ENCODE measurements at places on chromosomes 5 and 9. TPM values are rescaled to one million over a fixed set of nuclear protein-coding genes. Genes with fewer than 3 reads are reported as not detected.

Gene NDUFA8
- total RNA-seq: 52.3 TPM

DNA sequence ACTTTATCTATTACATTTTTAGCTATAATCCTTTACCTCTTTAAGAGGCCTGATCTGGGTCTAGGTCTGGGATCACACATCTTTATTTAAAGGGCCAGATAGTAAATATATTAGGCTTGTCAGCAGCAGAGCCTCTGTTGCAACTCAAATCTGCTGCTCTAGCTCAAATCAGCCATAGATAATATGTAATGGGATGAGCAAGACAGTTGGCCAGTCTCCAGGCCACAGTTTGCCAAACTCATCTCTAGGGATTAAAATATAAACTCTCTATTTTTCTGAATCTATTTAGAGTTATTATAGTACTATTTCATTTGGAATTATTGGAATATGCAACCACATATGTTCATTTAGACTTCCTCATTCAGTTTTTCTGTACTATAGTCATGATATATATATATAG, 115.9 kb upstream of the MINAR2 start:
- no peaks in the 10 kb centered on the region for H3K27me3 ChIP-seq
- no peaks in the 10 kb centered on the region for H3K36me3 ChIP-seq
- DNase-seq: no peak
- H3K4me1 ChIP-seq: no peaks in the 10 kb centered on the region

GRCh38 chr5:76413746-76414145, 10.7 kb downstream of the IQGAP2 start:
- no peak overlapping the region for H3K4me3 ChIP-seq
- no peaks in the 10 kb centered on the region for H3K4me1 ChIP-seq
- no peaks in the 10 kb centered on the region for H3K36me3 ChIP-seq
- DNase-seq: no peak
- no peaks in the 10 kb centered on the region for H3K27me3 ChIP-seq

GRCh38 chr5:39815711-39816110, 390.9 kb upstream of the DAB2 start:
- H3K4me3 ChIP-seq: no peak overlapping the region
- H3K36me3 ChIP-seq: no peaks in the 10 kb centered on the region
- no peaks in the 10 kb centered on the region for H3K4me1 ChIP-seq

- peak; percentile 53 for DNase-seq
- H3K4me1 ChIP-seq: peaks cover 24% of the 10 kb centered on the region
- no peak overlapping the region for H3K4me3 ChIP-seq
- H3K27me3 ChIP-seq: no peaks in the 10 kb centered on the region
- no peaks in the 10 kb centered on the region for H3K36me3 ChIP-seq
- H3K27ac ChIP-seq: peak overlapping the region; percentile 34
These were observed 50.3 kb downstream of the GNAQ start for GRCh38 chr9:77981332-77981731.

- DNase-seq: peak; percentile 63
- H3K36me3 ChIP-seq: no peaks in the 10 kb centered on the region
These were observed 82.6 kb downstream of the ADRB2 start for GRCh38 chr5:148909040-148909439.

Gene TTC39B
- total RNA-seq: 7.0 TPM

Gene RMRP
- 14,410 TPM for total RNA-seq

DNA sequence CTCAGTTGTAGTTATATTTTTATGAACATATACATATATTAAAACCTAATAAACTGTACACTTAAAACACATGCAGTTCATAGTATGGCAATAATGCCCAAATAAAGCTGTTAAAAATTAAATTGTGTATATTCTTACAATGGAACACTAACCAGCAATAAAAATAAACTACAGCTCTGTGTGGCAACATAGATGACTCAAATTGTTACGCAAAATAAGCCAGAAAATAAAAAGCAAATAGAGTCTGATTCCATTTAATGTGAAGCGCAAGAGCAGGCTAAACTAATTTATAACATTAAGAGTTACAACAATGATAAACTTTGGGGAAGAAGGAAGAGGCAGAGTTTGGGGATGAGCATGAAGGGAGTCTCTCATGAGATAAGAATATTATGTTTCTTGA, 597.3 kb downstream of the TLE1 start:
- DNase-seq: no peak
- H3K27me3 ChIP-seq: no peaks in the 10 kb centered on the region
- no peaks in the 10 kb centered on the region for H3K4me1 ChIP-seq
- no peak overlapping the region for H3K4me3 ChIP-seq

- no peaks in the 10 kb centered on the region for H3K27me3 ChIP-seq
- H3K4me3 ChIP-seq: no peak overlapping the region
- H3K36me3 ChIP-seq: peaks cover 8% of the 10 kb centered on the region
- no peak for DNase-seq
These were observed 83.9 kb upstream of the WWC1 start for GRCh38 chr5:168207450-168208029.

DNA sequence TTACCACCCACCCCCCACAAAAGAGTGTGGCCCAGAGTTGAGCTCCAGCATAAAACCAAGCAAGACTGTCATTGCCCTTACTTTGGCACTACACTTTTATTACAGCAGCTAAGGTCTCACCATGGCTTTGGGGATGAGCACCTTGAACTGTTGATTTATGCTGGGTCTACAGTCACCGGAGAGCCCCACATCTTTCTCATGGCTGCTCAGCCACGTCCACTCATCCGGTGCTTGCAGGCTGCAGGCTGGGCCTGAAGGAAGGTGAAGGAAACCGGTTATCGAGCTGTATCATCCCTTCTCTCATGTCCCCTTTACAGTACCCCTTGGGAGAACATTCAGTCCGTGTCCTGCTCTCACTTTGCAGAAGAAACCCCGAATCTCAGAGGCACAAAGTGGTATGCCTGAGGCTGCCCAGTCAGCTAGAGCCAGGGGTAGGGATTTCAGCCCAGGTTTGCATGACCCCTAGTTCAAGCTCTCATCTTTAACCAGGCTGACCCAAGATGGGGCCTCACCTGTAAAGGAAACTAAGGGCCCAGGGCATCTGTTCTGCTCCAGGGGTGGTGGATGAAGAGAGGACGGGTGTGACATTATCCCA, 11.6 kb downstream of the TMOD1 start:
- no peak overlapping the region for H3K27ac ChIP-seq
- no peak overlapping the region for H3K4me3 ChIP-seq
- no peak for DNase-seq
- H3K4me1 ChIP-seq: peaks cover 4% of the 10 kb centered on the region
- peaks cover 4% of the 10 kb centered on the region for H3K27me3 ChIP-seq
- no peaks in the 10 kb centered on the region for H3K36me3 ChIP-seq

Gene PPP1R26
- 10.6 TPM for total RNA-seq

GRCh38 chr5:52710310-52710971, 77.3 kb upstream of the ITGA1 start:
- DNase-seq: no peak
- no peak overlapping the region for H3K4me3 ChIP-seq
- peaks cover 14% of the 10 kb centered on the region for H3K4me1 ChIP-seq
- no peak overlapping the region for H3K27ac ChIP-seq
- H3K36me3 ChIP-seq: no peaks in the 10 kb centered on the region

GRCh38 chr5:107531308-107531707, 139.4 kb downstream of the EFNA5 start:
- H3K27ac ChIP-seq: no peak overlapping the region
- no peaks in the 10 kb centered on the region for H3K4me1 ChIP-seq
- DNase-seq: no peak

DNA sequence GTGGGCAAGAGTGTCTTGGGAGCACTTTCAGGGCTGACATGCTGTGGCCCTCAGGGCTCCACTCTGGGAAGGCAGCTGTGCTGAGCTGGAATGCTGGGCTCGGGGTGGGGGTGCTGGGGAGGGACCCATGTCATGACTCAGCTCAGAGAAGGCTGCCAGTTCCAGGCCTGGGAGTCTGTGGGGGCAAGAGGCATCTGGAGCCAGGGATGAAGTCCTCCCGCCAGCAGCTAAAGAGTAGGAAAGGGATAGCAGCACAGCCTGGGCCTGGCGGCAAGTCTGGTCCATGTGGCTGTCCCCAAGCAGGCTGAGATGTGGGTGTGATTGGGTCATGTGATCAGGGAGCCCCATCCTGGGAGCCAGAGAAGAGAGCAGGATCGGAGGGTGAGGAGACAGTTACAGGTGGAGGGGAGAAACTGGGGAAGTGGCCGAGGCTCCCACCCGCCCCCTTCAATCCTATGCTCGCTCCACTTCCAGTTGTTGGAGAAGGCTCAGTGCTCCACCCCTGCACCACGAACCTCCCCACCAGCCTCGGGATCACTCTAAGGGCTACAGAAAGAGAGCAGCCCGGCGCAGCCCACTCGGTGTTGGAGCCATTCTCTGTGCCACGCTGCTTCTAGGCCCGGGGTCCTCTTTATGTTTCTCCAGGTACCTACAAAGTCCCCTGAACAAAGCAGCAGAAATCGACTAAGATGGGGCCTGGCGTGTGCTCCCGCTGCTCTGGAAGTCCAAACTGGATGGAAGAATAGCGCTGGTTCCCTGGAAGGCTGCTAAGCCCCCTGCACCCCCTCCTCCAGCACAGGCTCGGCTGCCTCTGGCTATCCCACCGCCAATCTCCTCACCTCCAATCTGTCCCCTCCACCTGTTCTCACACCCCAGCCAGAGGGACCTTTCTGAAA, 12.0 kb downstream of the PDGFRB start:
- peak overlapping the region; percentile 99 for H3K27ac ChIP-seq
- no peak overlapping the region for H3K4me3 ChIP-seq
- peak; percentile 94 for DNase-seq
- no peaks in the 10 kb centered on the region for H3K27me3 ChIP-seq

- peak; percentile 97 for DNase-seq
- H3K27me3 ChIP-seq: no peaks in the 10 kb centered on the region
- H3K36me3 ChIP-seq: no peaks in the 10 kb centered on the region
- no peak overlapping the region for H3K4me3 ChIP-seq
- peak overlapping the region; percentile 52 for H3K27ac ChIP-seq
These were observed 39.0 kb upstream of the OSMR start for GRCh38 chr5:38806775-38807258.
